ENCODE measurements at places on chromosomes 11 and 22.

- DNase-seq, result no peak
Measured at GRCh38 chr22:31192513-31192912, 19.6 kb upstream of the LIMK2 start.

- no peak for DNase-seq
Measured at GRCh38 chr11:127074151-127074761, 73.7 kb upstream of the KIRREL3 start.

GRCh38 chr11:128513915-128514681 is 73.3 kb downstream of the ETS1 start:
- DNase-seq, result no peak

DNA sequence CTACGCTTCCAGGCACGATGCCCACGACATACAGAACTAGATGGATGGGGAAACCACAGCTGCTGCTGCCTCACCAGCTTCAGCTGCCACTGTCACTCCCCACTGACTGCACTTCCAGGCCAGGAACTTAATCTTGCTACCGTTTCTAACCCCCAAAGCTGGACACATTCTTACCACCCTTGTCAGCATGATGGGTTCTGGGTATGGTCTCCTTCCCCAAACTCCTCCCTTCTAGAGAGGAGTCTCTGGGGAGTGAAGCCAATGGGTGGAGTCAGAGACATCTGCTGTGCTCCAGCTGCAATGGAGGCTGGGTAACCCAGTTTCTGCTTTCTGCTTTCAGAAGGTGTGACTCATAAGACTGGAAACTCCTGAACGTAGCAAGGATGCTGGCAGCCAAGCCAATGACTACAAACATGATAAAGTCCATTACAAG is 87.0 kb upstream of the THY1 start:
- DNase-seq, result no peak

DNA sequence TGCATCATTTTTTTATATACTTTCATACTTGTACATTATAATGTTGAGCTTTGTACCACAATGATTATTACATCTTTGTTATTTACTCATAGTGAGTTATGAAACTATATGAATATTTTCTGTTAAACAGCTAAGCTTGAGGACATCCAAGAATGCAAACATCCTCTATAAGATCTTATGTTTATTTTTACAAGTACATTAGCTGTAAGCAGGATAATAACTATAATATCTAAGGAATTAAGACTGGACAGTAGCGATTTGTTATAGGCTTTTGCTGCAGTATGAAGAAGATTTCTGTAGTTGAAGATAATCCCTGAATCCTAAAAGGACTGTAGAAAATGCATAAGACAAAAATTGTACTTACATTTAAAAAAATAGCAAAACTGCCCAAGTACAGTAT is 176.0 kb downstream of the METTL15 start:
- no peak for DNase-seq

GRCh38 chr22:19940536-19941364 is 822 bp upstream of the COMT start:
- DNase-seq, result no peak

- no peak for DNase-seq
Measured at GRCh38 chr11:128933481-128934178, 9.0 kb downstream of the TP53AIP1 start.

- no peak for DNase-seq
Measured at GRCh38 chr11:44904261-44905020, 46.2 kb downstream of the TP53I11 start.

GRCh38 chr11:133326849-133327248 is 205.5 kb downstream of the OPCML start:
- no peak for DNase-seq

- no peak for DNase-seq
Measured at GRCh38 chr11:45844822-45845578, 2.3 kb upstream of the CRY2 start.

- no peak for DNase-seq
Measured at GRCh38 chr11:131664816-131665215, 294.4 kb downstream of the NTM start.

- DNase-seq, result no peak
Measured at GRCh38 chr11:80719292-80719646, 1278.4 kb upstream of the TENM4 start.

DNA sequence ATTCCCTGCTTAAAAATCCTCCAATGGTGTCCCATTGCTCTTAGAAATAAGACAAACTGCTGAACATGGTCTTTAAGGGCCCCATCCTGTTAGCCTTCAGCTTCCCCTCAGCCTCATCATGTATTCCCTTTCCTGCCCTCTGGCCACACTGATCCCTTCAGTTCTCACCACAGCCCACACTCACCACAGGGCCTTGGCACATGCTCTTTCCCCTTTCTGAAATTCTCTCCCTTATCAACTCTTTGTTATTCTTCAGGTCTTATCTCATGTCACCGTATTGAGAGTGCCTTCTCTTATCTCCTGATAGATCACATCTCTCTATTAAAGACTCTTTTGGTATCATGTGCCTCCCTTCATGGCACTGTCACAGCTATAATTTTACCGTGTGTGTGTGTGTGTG is 167.8 kb upstream of the MPPED2 start:
- no peak for DNase-seq

DNA sequence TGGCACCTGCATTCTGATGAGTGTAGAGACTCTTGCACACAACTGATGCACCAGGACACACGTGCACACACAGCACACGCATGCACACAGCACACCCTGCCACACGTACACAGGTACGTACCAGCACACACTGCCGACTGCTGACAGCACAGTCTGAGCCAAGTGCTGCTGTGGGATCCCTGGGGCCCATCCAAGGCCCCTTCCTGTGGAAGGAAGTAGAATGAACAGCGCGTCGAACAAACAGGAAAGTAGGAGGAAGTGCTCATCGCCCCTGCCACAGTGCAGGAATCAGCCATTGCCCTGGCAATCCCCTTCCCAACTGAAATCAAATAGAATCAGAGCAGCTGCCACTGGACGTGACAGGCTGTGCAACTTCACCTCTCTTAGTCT is 57.9 kb downstream of the CD82 start:
- peak; percentile 1 for DNase-seq

- no peak for DNase-seq
Measured at GRCh38 chr11:36266767-36267166, 22.5 kb downstream of the COMMD9 start.

GRCh38 chr22:46065691-46066454 is 84.5 kb upstream of the PPARA start:
- no peak for DNase-seq

GRCh38 chr11:33668468-33668825 is 32.2 kb downstream of the C11orf91 start:
- DNase-seq, result no peak

- DNase-seq, result no peak
Measured at GRCh38 chr11:108914981-108915380, 250.1 kb downstream of the DDX10 start.

DNA sequence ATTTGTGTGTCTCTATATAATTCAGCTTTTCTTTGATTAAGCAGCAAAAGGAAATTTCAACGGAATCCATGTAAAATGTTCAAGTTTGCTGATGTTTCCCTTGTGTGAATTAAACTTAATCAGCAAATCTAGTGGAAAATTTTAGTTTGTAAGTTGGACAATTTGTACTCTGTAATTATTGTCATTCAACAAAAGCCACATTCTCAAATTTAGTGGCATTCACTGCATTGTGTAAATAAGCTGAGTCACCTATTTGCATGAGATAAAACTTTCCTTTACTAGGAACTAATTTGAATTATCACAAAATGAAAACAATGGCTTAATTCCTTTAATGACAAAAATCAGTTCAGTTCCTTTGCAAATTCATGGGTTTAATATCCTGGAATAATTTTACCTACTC is 784.2 kb upstream of the CCDC179 start:
- DNase-seq, result no peak

DNA sequence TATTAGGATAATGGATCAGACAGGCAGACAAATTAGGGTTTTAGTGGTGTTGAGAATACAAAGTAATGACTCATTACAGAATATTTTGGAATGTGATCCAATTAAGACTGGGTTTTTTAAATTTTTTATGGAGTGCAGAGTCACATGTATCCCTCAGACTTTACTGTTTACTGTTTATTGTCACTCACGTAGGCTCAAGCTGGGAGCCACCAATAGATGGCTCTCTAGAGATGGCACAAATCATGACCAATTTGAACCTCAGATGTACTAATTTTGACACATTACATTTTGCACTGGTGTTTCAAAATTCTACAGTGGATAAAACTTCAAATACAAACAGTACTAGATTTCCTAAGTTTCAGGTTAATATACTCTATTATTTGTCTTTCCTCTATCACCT is 53.6 kb upstream of the ANO3 start:
- no peak for DNase-seq

- no peak for DNase-seq
Measured at GRCh38 chr11:103683576-103683975, 352.9 kb upstream of the DDI1 start.

- no peak for DNase-seq
Measured at GRCh38 chr22:45726081-45726480, 54.4 kb downstream of the ATXN10 start.

DNA sequence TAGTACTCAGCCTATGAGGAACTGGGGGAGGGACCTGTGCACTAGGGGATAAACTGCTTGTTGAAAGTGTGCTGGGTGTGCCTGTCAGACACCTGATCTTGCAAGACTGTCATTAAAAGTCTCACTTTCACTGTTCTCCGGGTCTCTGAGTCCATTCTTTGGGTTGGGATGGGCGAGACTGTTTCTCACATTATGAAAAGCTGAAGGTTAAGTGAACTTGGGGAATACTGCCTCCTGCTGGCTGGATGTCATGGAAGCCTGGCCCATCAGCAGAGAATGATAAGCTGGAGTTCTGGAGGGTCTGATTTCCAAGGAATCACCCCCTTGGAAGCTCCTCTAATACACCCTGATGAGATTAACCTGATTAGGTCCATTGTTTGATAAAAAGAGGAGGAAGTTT is 9.0 kb upstream of the VPREB1 start:
- DNase-seq, result peak; percentile 29

DNA sequence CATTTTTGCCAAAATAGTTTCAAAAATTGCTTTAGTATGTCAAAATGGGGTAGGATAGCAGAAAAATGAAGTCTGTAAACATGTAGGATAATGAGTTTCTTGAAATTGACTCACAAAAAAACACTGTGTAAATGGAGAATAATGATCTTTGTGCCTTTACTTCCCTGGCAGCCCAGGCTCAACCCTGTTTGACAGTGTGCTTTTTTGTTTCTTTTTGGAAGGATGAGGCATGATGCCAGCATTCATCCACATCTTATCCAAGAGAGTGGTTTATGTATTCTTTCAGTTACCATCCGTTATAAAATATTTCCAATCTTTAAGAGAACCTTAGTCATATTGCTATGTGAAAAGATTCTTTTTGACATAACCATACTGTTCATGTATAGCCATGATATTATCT is 70.6 kb downstream of the ARHGAP42 start:
- no peak for DNase-seq

DNA sequence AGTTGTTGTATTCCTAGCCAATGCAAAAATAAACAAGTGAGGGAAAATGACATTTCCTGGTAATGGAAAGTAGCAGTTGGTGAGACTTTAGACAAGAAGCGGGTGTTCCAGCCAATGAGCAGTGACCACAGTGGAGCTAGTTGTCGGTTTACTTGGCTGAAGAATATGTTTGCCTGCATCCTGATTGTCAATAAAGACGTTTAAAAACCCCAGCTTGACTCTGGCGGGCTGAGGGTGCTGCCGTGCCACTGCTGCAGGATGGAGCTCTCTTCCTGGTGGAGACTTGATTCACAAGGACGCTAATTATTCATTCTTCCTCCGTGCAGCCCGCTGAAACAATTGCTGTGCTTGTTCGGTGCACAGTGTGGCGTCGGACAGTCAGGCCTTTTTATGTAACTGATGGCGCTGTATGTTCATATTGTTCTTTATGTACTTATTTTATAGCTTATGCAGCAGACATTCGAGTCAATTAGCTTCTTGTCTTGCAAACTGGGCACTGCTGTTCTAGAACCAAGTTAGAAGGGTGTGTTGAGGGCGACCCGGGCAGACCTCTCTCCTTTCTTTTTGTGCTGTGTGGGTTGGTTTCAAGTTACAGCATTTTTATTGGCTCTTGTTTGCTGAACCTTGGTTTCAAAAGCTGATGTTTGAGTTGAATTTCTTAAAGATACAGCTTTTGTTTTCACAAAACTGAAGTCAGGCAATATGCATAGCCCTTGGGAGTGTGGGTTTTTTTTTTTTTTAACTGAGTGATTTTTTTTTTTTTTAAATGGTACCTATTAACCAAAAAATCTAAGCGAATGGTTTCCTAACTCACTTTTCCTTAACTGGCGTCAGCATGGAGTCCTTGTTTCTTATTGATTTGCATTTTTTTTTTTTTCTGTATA is 153.9 kb downstream of the TEAD1 start:
- no peak for DNase-seq

- DNase-seq, result peak; percentile 74
Measured at GRCh38 chr22:30390974-30391691, 3.9 kb upstream of the RNF215 start.

- no peak for DNase-seq
Measured at GRCh38 chr11:35337136-35337913, 82.0 kb downstream of the SLC1A2 start.

DNA sequence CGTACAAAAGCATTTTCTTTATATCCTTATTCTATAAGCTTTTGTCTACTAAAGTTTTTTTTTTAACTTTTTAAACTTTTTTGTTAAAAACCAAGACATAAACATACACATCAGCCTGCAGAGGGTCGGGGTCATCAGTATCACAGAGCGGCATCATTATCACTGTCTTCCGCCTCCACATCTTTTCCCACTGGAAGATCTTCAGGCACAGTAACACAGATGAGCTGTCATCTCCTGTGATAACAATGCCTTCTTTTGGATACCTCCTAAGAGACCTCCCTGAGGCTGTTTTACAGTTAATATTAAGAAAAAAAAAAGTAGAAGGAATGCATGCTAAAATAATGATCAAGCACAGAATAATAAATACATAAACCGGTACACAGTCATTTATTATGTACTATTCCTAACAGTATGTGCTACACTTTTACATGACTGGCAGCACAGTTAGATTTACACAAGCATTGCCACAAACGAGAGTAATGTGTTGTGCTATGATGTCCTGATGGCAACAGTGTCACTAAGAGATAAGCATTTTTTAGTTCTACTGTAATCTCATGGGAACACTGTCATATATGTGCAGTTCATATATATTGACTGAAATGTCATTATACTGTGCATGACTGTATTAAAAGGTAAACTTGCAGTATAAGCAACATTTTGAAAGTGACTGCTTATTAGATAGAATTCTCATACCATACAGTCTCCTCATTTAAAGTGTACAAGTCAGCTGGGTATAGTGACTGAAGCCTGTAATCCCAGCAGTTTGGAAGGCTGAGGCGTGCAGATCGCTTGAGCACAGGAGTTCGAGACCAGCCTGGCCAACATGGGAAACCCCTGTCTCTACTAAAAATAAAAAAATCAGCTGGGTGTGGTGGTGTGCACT is 58.6 kb downstream of the KDM2A start:
- no peak for DNase-seq

- no peak for DNase-seq
Measured at GRCh38 chr11:96215826-96216225, 127.2 kb downstream of the MAML2 start.

GRCh38 chr11:6542727-6543126 is 45.6 kb downstream of the DNHD1 start:
- no peak for DNase-seq

GRCh38 chr11:93654226-93654625 is 7.3 kb upstream of the CEP295 start:
- no peak for DNase-seq
